ENCODE measurements at places on chromosomes 5 and 9. TPM values are rescaled to one million over a fixed set of nuclear protein-coding genes. Genes with fewer than 3 reads are reported as not detected.
A peak's percentile ranks its signal among the peaks of the same experiment; 100 is the strongest.

Gene FLT4
- 12.6 TPM for polyA plus RNA-seq

Gene RNF208
- polyA plus RNA-seq, result 12.0 TPM

Gene TRIM14
- 17.7 TPM for polyA plus RNA-seq

Gene PCDHB14
- polyA plus RNA-seq, result 1.2 TPM

DNA sequence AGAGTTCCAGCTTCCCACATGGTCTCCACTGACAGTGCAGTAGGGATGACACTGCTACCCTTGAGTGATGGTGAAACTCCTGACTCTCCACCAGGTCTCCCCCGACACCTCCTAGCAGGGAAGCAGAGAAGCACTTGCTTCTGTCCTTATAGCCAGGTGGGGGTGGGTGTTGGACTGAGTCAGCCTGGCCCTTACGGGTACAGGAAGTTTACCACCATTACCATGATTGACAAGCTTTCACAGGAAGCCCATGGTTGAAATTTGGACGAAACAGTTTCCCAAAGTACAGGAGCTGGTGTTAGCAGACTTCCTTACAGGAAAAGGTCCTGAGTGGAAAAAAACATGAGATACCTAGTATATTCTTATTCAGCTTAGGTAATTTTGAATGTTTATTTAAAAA, 3.1 kb upstream of the FBXL7 start:
- DNase-seq, result no peak

DNA sequence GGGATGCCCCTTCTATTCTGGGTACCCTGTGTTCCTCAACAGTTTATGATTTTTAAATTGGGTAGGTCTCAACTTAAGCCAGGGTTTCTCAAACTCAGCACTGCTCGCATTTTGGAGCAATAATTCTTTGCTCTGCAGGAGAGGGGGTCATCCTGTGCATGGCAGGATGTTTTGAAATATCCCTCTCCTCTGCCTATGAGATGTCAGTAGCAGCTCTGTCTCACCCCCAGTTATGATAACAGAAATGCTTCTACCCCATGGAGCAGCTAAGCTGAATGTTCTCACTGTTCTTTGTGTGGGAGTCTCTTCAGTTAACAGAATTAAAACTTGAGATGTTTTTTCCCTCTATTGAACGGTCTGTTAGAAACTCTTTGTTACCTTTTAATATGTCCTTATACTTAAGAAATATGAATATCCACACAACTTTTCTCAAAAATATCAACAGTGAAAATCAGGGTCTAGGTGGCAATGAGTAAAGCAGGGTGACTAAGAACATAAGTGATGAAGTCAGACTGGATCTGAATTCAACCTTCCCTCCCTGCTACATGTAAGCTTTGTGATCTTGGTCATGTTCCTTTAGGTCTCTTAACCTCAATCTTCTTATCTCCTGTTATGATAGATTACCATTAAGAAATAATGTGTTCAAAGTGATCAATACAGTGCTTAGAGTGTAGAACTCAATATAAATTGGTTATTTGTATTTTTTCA, 89.0 kb downstream of the CAMK4 start:
- DNase-seq, result no peak

DNA sequence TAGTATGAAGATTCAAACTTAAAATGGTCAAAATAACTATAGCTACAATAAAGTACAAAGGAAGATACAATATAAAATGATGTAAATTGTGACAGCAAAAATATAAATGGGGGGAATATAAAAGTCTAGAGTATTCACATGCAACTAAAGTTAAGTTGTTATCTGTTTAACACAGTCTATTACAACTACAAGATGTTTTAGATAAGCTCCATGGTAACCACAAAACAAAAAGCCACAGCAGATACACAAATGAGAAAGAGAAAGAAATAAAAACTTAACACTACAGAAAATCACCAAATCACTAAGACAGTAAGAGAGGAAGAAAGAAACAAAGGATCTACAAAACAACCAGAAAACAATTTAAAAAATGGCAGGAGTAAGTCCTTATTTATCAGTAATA, 17.0 kb upstream of the SH3TC2 start:
- DNase-seq, result peak; percentile 20

- DNase-seq, result peak; percentile 94
Observed at GRCh38 chr5:150582241-150583109, 58.0 kb upstream of the SYNPO start.

GRCh38 chr9:108972626-108973209, 38.5 kb downstream of the ABITRAM start:
- DNase-seq, result peak; percentile 87

- no peak for DNase-seq
Observed at GRCh38 chr9:114218264-114219120, 63.2 kb downstream of the COL27A1 start.

- no peak for DNase-seq
Observed at GRCh38 chr5:54988218-54988617, 2.8 kb upstream of the ESM1 start.

DNA sequence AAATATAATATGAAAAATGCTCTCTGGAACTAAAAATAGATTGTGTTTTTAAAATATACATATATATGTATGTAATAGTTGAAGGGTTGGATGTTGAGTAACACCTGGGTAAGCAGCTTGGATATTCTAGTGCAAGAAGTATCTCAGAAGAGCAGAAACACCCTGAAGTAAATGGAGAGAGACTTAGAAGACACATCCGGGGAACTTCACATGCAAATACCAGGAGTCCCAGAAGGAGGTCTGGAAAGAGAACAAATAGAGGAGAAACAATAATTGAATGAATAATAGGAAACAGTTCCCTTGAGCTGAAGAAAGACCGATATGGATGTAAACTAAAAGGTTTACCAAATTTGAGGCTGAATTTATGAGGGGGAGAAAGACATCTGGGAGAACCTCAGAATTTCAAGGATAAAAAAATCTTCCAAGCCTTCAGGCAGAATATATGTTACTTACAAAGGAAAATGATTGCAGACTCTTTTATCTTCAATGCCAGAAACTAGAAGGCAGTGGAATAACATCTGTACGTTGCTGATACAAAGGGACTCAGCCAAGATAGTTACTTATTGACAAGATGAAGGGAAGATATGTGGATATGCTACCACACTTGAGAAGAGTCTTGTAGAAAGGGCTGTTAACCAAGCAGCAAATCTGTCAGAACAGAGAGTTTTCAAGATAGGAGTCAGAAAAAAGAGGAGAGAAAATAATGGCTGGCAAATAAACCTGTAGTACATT, 42.7 kb downstream of the HSDL2 start:
- no peak for DNase-seq

- DNase-seq, result no peak
Observed at GRCh38 chr9:81035601-81036000, 653.7 kb downstream of the TLE1 start.

DNA sequence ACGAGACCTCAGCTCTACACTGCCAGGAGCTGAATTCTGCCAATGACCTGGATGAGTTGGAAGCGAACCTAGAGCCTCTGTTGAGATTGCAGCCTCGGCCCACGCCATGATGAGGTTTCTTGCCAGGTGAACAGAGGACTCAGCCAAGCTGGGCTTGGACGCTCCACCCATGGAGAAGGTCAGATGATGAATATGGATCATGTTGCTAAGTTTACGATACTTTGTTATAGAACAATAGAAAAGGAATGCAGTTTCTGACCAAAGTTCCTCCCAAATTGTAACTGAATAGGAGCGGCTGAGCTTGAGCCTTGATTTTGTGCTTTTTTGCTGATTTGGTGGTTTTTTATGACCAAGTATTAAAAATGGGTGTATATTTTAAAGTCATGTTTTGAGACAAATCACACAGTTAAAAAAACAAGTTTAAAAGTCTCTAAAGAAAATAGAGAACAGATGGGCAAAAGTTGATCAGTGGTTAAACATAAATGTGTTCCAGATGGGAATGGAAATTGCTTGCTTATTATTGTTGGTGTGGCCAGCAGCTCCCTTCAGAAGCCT, 32.9 kb downstream of the ROPN1L start:
- DNase-seq, result no peak

DNA sequence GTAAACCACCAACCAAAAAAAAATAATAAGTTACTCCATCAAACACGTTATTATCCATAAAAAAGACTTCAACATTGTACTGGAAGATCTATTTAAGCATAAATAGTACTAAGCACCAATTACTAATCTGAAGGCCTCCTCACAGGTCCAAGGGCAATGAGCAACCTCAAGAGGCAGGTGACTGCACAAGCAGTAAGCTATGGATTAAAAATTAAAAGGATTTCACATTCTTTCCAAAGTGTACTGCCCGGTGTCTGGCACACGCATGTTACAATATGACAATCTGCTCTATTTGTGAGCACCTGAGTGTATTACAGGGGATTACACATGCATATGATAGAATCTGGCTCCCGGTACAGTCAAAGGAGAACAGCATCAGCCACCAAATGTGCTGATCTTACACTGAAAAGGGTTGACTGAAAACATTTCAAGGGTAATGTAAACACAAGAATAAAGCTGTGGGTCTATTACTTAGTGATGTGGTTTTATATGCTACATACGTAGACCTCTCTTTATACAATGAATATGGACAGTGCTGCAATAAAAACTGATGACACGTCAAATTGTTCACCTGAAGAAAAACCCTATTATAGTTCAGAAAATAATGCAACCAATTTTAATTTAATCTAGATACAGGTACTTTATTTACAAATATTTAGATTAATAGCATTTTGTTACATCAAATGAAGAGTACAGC, 22.8 kb downstream of the RAB14 start:
- no peak for DNase-seq

DNA sequence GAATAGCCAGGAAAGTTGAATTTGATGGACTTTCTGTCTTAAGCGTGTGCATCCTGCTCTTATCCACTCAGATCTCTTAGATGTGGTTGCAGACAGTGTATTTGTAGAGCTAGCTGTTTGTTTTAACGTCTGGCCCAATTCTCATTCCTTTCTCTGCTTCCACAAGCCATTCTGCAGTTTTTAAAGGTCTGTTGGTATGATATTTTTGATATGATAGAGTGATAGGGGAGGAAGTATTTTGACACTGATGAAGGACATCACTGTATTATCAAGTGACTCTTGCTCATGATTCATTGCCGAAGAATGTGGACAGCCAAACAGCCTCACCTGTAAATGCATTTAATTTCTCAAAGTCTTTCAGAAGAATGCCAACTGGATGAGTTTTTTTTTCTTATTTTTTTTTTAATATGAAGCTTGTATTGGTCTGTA, 4.5 kb downstream of the TJP2 start:
- DNase-seq, result no peak

DNA sequence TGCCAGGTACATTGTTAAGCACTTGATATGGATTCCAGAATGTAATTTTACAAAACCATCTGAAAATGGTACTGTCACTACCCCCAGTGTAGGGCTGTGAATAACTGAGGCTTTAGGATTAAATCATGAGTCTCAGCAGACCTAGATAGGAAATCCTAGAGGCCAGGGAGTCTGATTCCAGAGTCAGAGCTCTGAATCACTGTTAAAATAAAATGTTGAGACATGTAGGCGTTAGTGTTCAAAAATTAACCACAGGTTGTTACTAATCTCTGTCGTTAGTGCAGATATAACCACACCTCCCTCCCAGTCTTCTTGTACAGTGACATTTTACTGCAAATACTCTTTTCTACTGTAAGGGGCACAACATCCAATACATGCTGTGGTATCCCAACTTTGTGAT, 1828.8 kb downstream of the MAT2B start:
- DNase-seq, result no peak

Measured in lung (tissue), 17 donors.